ENCODE measurements at places on chromosomes 6 and 20.

DNA sequence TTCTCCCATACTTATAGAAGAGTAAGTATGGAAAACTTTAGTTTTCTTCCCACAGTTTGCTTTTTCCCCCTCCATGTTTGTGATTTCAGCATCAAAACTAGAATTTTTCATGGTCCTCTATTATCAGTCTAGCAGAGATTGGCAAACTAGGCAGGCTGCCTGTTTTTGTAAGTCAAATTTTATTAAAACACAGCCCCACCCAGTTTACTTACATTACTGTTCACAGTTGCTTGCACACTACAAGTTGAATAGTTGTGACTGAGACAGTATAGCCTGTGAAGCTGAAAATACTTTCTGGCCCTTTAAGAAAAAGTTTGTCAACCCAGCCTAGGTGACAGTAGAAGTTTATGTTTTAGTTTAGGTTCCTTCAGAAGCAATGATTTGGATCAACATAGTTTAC is 19.5 kb downstream of the MCM8 start:
- no peak for DNase-seq

GRCh38 chr6:159701413-159701999 is 8.5 kb upstream of the SOD2 start:
- peak; percentile 56 for DNase-seq

- DNase-seq: no peak
Measured at GRCh38 chr20:5297280-5298004, 19.3 kb downstream of the PROKR2 start.

- peak; percentile 69 for DNase-seq
Measured at GRCh38 chr20:32743237-32744112, at the start of gene COMMD7. TSS of gene COMMD7 (minus strand) at chr20:32743467. CDS start at chr20:32743391, 76 bp downstream.

DNA sequence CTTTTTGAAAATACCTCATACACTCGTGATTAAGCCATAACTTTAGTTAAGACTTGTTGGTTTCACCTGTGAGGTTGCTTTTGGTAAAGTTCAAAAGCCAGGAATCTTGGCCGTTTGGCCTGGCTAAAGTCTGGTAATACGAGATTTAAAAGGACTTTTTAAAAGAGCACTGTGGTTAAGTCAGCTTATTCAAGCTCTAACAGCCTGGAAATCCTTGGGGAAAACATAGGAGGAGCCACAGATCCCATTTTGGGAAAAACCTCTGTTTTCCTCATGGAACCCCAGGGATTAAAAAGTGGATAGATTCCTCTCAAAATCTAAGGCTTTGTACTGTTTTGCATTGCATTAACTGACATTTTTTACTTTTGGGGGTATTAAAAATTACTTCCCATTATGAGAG is 13.7 kb upstream of the SLC22A16 start:
- DNase-seq: no peak

DNA sequence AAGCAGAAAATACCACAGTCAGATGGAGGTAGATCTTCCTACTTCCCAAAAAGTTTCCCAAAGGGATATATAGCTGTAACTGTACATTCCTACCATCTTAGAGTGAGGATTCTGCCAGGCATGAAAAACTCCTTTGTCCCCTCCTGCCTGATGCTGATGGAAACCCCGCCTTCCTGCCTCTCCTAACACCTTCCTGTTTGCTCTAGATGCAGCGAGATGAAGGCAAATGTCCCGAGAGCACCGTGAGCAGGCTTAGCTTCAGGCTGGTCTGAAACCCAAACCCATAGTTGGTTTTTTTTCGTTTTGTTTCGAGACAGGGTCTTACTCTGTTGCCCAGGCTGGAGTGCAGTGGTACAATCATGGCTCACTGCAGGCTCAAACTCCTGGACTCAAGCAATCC is 55.6 kb downstream of the MYB start:
- DNase-seq: no peak

DNA sequence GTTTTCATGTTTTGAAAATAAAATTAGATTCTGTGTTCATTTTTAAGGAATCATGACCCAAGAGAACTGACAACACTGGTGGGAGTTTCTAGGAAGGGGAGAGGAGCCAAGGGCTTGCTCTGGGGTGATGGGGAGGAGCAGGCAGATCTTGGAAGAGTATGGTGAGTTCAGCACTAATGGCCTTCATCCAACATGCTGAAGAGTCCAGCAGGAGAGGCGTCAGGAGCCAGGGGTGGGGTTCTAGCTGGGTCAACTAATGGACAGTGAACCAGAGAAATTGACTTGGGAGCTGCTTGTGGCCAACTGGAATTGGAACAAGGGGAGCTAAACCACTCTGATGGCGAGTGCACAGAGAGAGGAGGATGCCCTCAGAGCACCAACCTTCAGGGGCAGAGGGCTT is 107.1 kb downstream of the MRPL14 start:
- DNase-seq: no peak

GRCh38 chr20:50724851-50725723 is 6.3 kb upstream of the PARD6B start:
- peak; percentile 88 for DNase-seq

DNA sequence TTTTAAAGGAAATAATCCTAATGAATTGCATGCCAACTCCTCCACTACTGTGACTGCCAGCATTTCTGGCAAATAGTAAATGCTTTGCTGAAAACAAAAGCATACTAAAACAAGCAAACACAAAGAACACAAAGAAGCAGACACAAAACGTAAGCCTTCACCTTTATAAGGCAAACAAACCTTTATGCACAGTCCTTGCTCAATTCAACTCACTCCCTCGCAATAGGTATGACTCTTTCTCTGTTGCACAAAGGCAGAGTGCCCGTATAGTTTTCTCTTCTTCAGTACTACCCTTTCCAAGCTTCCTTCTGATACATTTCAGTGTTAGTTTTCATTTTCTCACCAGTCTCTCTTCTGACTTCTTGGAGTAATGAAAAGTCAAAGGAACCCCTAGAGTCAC is 63.9 kb downstream of the PDE10A start:
- DNase-seq: no peak
